Hindlimb muscle (tissue), 1 donor: ENCODE measurements at places on chromosomes 7 and 10. TPM values are rescaled to one million over a fixed set of nuclear protein-coding genes. Genes with fewer than 3 reads are reported as not detected.

RGR gene
- polyA plus RNA-seq, result 18.9 TPM

OR2A12 gene
- polyA plus RNA-seq, result not detected

TAS2R41 gene
- not detected for polyA plus RNA-seq

GRB10 gene
- 16.5 TPM for polyA plus RNA-seq

TUBAL3 gene
- polyA plus RNA-seq, result not detected

PAX4 gene
- polyA plus RNA-seq, result not detected

SAP25 gene
- polyA plus RNA-seq, result 3.5 TPM

MRC1 gene
- 13.7 TPM for polyA plus RNA-seq

CH25H gene
- polyA plus RNA-seq, result 0.80 TPM

KAT6B gene
- polyA plus RNA-seq, result 18.1 TPM

SORBS1 gene
- polyA plus RNA-seq, result 72.6 TPM

ELFN1 gene
- 6.7 TPM for polyA plus RNA-seq

DYDC1 gene
- polyA plus RNA-seq, result not detected

ADAM12 gene
- 18.6 TPM for polyA plus RNA-seq

GBX1 gene
- polyA plus RNA-seq, result 2.7 TPM

NPS gene
- not detected for polyA plus RNA-seq

ANKRD61 gene
- 1.7 TPM for polyA plus RNA-seq

PIP gene
- polyA plus RNA-seq, result not detected

HOXA5 gene
- 7.0 TPM for polyA plus RNA-seq

FAM171A1 gene
- polyA plus RNA-seq, result 28.8 TPM

FGFR2 gene
- 3.6 TPM for polyA plus RNA-seq

FBXO24 gene
- polyA plus RNA-seq, result 2.3 TPM

PRTFDC1 gene
- polyA plus RNA-seq, result 10.1 TPM

SNCG gene
- polyA plus RNA-seq, result 4.7 TPM

STAM gene
- polyA plus RNA-seq, result 24.2 TPM

UCMA gene
- not detected for polyA plus RNA-seq

HIP1 gene
- polyA plus RNA-seq, result 25.2 TPM

NUTM2A gene
- polyA plus RNA-seq, result 3.5 TPM

MET gene
- 15.2 TPM for polyA plus RNA-seq

BICC1 gene
- 14.9 TPM for polyA plus RNA-seq

HYAL4 gene
- polyA plus RNA-seq, result not detected

SRRT gene
- 94.3 TPM for polyA plus RNA-seq

ZNF786 gene
- 4.4 TPM for polyA plus RNA-seq
